ENCODE measurements at places on chromosomes 7 and 10.

DNA sequence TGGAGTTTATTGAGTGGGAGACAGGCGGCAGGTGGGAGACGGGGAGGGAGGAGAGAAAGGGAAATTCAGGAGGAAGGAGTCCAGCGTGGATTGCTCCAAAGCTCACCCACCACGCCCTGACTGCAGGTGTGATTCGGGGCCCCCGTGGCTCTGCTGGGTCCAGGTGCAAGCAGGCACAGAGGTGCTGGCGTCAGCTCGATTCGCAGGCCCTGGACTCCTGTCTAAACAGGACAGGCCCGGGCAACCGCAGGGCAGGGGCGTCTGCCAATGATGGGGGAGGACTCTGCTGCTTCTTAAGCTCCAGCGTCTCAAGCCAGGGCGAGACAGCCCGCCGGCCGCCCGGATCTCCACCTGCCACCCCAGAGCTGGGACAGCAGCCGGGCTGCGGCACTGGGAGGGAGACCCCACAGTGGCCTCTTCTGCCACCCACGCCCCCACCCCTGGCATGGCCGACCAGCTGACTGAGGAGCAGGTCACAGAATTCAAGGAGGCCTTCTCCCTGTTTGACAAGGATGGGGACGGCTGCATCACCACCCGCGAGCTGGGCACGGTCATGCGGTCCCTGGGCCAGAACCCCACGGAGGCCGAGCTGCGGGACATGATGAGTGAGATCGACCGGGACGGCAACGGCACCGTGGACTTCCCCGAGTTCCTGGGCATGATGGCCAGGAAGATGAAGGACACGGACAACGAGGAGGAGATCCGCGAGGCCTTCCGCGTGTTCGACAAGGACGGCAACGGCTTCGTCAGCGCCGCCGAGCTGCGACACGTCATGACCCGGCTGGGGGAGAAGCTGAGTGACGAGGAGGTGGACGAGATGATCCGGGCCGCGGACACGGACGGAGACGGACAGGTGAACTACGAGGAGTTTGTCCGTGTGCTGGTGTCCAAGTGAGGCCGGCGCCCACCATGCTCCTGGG lies at the start of gene CALML3:
Gene CALML3 (plus strand): TSS at position 321 of the 920 bp plus-strand sequence. CDS start 125 bp downstream, at position 446.
- no peak for DNase-seq

GRCh38 chr10:12042409-12042796 lies 206 bp downstream of the UPF2 start:
- no peak for DNase-seq

DNA sequence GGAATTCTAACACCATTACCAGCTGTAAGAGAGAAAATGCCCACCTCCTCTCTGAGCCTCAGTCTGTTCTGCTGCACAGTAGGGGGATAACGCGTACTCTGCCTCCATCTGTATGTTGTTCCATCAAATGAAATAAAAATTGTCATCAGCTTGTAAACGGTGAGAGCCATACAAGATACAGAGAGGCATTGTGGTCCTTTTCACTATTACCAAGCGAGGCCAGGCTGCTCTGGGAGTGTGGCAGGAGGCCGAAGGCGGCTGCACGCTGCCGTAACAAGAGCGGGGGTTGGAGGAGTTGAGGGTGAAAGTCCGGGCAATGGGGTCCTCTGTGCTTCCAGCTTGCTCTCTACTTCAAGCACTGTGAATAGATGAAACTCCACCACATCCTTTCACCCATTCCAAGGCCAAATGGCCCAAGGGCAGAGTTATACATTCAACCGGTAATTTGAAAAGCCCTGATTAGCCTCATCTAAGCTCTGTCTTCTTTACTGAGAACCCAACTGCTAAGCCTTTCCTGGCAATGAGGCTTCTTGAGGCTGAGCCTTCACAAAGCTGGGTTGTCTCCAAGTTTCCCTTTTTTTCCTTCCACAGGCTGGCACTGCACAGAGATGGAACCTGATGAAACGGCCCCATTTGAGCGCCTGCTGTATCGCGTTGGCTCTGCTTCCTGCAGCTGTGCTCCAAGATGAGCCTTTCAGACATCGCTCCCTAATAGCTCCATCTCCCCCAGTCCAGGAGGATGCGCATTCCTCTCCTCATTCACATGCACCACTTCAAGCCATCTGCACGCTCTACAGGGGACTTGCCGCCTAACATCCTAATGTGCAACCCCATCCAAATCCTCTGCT lies 47.2 kb downstream of the PYROXD2 start:
- DNase-seq, result no peak

DNA sequence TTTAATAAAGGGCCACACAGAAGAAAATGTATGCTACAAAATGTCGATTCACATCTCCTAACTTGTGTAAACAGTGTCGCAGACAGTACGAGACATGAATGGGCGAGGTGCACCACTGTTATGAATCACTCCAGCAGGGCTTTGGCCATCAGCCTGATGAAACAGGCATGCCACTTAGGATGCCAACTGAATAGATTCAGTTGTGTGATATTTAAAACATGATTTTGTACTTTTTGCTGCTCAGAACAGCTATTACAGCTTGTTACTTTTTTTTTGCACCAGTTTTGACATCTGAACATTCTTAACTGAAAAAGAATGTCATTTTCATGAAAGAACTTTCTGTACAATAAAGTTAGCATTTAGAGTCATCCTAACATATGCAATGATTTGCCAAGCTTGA lies 138.1 kb downstream of the VTI1A start:
- peak; percentile 49 for DNase-seq

DNA sequence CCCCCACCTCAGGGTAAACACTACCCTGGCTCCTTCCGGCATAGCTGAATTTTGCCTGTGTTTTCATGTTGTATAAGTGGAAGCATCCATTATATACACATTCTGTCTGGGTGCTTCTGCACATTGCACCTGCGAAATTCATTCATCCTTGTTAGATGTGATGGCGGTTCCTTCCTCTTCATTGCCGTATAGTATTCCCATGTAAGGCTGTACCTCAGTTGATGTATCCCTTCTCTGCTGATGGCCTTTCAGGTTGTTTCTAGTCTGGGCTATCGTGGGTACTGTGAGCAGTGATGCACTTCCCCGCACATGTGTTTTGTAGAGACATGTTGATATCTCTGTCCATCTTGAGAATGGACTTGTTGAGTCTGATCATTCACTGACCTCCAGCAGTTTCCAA lies 28.9 kb downstream of the ELFN1 start:
- no peak for DNase-seq

GRCh38 chr7:136136906-136137454 lies 159.8 kb upstream of the MTPN start:
- DNase-seq, result no peak

DNA sequence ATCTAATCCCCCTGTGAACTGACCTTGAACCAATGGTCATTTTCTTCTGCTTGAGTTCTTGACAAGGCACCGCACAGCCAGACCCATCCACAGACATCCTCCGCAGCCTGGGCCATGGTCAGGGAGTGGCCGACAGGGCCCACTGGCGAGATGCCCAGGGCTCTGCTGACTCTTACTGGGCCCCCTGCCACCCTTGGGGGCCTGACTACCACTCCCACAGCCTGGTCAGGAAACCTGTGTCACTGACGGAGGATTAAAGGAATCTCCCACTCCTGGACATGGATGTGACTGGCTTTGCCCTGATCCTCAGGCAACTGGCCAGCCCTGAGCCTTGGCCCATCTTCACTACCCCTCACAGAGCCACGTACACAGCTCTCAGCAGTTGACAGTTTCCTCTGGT lies 50.4 kb upstream of the ENO4 start:
- no peak for DNase-seq

- no peak for DNase-seq
These were observed 6.2 kb downstream of the GPRIN2 start for GRCh38 chr10:46550076-46550790.

DNA sequence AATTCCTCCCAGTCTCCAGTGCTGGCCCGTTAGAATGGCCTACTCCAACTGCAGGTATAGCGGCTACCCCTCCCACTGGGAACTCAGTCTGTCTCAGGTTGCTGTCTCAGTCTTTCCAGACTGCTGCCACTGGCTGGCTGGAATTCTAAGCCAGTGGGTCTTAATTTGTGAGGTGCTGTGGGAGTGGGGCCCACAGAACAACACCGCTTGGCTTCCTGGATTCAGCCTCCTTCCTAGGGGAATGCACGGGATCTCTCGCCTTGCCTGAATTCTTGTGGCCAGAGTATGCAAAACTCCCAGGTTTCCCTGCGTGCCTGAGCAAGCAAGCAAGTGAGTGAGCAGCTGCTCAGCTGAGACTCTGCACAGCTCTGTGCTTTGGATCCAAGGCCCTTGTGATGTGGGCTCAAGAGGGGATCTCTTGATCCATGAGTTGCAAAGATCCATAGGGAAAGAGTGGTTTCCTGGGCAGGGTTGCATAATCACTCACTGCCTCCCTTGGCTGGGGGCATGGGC lies 41.5 kb upstream of the GPR141 start:
- no peak for DNase-seq

- peak; percentile 51 for DNase-seq
These were observed 34.1 kb upstream of the GUSB start for GRCh38 chr7:66016131-66016461.

DNA sequence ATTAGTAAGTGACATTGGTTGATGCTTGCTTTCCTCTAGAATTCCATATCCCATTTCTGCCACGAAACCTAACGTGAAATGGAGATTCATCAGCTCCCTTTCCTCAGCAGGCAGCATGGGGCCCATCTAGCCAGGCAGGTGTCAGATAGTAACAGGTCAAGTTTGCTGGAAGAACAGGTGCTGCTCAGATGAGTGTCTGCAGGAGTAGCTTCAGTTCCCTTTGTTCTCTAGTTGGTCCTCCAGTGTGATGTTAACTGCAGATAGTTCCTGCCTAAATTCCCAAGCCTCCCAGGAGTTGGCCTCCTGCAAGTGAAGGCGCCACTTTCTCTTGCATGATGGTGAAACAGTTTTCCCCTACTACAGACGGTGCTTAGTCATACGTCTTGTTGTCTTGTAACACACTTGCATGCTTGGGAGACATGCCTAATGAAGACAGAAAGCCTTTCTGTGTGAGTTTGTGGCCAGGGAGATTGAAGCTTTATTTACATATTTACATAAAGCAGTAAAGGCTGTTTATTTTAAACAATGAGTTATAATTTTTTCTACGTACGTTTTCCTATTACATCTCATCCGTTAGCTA lies 175.4 kb downstream of the CHN2 start:
- no peak for DNase-seq

DNA sequence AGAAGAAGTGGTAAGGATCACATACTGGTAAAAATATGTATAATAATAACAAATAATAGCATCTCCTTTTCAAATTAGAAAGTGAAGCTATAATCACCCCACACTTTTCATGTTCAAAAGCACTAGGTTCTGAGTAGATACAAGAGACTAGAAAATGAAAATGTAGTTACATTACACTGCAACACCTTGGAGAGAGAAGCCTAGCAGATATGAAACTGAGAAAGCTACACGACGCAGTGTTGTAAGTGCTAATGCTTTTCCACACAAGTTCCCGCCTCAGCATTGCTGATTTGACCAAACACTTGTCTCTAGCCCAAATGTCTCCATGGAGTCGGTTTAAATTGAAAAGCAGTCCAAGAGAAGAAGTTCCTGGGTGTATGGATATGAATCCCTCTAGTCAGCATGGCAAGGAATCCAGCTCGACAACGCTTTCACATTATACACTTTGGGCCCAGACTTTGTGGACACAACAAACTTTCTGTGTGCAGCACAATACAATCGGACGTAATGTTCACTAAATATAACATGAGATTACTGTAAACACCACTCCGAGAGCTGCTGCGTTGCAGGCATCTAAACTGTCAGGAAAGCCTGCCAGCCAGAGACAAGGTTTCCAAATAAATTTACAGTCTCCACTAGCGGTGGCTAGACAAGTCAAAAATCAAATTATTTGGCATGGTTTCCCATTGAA lies 1.7 kb downstream of the PDE1C start:
- peak; percentile 12 for DNase-seq

GRCh38 chr7:116906391-116906790 lies 44.0 kb downstream of the CAPZA2 start:
- no peak for DNase-seq

DNA sequence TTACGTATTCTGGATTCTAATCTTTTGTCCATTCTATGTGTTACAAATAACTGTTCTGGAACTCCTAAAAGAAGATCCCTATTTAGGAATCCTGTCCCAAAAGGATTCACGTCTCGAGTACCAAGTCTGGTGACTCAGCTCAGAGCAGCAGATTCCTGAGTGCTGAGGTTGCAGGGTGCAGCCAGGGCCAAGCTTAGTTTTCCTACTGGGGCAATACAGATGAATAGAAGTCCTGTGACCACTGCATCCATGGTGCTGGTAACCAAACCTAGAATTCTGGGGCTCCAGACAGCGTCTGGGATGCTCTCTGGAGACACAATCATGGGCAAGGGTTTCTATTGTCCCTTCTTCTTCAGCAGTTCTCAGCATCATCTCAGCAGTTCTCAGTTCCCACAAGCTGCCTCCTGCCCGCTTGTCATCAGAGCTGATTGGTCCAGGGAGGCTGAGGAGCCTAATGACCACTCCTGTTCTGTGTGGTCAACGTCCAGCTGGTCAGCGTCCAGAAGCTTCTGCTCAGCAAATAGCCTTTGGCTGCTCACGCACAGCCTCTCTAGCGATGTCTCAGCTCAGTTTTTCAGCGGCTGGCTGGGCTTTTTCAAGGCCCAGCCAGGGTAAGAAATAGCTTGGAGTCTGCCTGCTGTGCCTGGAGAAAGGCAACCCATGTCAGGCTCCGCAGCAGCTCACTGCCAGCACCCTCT lies 50.4 kb upstream of the C7orf33 start:
- peak; percentile 60 for DNase-seq

- no peak for DNase-seq
These were observed 47.3 kb downstream of the CDCA7L start for GRCh38 chr7:21898265-21898930.

- DNase-seq, result no peak
These were observed 1055.9 kb downstream of the KCNMA1 start for GRCh38 chr10:76581506-76582256.

GRCh38 chr7:34189031-34189430 lies 283.7 kb downstream of the BMPER start:
- no peak for DNase-seq

GRCh38 chr10:6917125-6917524 lies 337.0 kb upstream of the PRKCQ start:
- no peak for DNase-seq

GRCh38 chr7:48443051-48443450 lies 271.8 kb downstream of the ABCA13 start:
- no peak for DNase-seq

DNA sequence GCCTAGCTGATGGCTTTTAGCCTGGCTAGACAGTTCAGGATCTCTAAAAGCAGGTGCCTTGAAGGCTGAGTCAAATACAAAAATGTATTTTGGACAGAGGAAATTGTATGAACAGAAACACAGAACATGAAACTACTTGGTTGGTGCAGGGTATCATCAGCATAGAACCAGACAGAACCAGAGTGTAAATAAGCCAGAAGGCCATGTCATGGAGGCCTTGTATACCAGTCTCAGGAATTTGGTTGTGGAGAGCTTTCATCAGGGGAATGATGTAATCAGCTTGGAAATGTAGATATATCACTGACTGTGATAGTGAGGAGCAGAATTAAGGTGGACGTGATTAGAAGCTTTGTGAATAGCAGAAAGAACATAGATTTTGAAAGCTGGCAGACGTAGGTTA lies 82.9 kb downstream of the CFTR start:
- DNase-seq, result no peak

All from astrocyte of the spinal cord (primary cell).